ENCODE measurements at places on chromosomes 5 and 9.

DNA sequence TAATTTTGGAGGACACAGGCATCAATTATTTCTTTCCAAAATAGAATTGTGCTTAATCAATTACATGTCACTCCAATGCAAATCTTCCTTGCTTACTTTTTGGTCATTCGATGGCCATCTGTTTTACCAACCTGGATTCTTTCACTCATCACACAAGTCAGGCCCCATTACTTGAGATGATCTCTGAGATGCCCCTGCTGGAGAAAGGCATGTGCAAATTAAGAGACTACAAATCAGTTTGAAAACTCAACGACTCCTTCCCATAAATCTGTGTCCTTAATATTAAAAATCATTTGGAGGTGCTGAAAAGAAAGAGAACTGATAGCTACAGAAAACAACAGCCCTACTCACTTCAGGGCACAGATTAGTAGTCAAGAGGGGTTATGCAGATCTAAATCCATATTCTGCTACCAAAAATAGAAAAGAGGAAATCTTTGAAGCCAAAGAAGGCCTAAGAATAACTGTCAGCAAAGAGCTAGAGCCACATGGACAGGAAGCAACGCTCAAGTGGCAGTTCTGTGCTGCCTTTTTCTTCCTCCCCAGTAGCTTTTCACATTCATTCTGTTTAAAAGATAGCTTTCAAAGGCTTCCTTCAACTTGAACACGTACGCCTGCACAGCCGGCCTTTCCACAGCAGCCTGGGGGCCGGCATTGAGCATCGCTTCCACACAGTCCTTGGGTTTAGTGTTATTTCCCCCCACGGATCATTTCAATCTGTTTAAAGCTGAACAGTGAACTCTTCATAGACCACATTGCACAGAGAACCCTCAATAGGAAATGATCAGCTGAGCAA, 79.3 kb upstream of the MAP3K1 start:
- DNase-seq, result no peak

- no peak for DNase-seq
Measured at GRCh38 chr5:179432547-179432946, 87.3 kb upstream of the ADAMTS2 start.

DNA sequence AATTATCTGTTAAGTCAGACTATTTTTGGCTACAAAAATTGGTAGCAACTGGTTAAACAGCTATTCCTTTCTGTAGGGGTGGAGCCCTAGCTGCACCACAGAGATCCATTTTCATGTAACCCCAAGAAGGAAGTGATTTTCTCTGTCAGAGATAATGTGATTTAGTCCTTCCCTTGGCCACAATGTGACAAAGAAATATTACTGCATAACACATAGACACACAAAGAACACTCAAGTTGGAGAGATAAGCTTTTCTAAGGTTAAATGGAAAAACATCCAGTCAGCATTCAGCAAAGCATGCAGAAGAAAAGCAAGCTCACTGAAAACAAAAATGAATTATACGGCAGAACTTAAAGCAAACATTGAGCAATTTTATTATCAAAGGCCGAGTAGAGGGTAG, 227.8 kb upstream of the CDH9 start:
- no peak for DNase-seq

GRCh38 chr5:133643365-133643764, 31.0 kb upstream of the FSTL4 start:
- no peak for DNase-seq

DNA sequence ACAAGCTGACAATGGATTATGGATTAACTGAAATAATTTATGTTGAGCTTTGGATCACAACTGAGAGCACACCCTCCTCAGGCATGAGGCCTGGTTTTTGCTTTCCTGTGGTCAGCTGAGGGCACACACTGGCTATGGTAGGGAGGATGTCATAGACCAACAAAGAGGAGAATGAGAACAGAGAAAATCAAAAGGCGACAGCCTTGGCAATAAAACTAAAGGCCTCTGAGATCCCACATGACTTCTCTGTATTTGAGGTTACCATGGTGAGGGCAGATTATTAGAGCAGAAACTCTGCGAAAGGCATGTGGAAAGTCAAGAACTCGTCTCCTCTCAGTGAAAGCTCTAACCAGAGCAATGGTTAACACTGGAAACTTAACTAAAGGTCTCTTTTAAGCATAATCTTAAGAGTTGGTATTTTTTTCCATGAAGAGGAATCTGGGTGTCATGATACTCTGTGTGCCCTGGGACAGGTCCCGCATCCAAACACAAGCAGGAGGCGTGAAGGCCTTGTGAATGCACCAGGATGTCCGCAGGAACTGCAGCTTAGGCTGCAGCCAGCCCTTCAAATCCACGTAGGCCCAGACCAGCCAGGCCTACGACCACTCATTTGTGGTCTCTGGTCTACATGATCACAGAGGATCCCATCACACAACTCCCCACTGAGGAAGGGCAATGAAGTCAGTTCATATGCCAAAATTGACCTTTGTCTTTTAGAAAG, 12.4 kb upstream of the MEIKIN start:
- no peak for DNase-seq

DNA sequence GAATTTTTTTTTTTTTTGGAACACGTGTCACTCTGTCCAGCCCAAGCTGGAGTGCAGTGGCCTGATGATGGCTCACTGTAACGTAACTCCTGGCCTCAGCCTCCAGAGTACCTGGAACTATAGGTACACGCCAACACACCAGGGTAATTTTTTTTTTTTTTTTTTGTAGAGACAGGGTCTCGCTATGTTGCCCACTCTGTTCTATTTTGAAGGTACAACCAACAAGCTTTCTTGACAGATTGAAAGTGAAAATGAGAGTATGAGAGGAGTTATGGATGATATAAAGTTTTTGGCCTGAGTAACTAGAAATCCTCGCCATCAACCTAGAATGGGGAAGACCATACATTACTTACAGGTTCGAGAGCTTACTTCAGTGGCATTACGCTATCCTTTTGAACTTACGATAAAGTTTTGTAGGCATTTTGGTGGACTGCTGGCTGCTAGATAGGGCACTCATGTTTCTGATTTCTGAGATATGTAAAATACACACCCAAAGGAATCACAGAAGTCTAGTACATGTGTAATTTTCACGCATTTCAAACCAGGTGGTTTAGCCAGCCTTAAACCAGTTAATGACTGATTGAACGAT, 806 bp upstream of the CDC42SE2 start:
- no peak for DNase-seq

- no peak for DNase-seq
Measured at GRCh38 chr5:143986516-143987212, 174.7 kb downstream of the HMHB1 start.

DNA sequence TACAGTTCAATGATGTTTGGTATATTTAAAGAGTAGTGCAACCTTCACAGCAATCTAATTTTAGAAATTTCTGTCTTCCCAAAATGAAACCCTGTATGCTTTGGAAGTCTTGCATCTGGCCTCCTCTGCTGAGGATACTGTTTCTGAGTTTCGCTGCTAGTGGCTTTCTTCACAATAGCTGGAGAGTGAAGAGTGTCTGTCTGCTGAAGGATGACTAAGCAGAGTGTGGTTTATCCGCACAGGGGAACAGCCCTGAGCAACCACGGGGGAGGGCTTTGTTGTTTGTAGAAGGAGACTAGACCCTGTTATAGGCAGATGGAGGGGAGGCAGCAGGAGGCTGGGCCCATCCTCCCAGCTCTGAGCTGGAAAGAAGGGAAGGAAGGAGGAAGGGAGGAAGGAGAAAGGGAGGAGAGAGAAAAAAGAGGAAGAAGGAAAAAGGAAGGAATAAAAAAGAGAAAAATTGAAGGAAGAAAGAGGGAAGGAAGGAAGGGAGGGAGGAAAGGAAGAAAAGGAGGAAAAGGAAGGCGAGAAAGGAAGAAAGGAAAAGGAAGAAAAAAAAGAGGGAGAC, 10.5 kb upstream of the IRX2 start:
- DNase-seq, result no peak

- DNase-seq, result no peak
Measured at GRCh38 chr5:169646856-169647255, 9.8 kb downstream of the DOCK2 start.

DNA sequence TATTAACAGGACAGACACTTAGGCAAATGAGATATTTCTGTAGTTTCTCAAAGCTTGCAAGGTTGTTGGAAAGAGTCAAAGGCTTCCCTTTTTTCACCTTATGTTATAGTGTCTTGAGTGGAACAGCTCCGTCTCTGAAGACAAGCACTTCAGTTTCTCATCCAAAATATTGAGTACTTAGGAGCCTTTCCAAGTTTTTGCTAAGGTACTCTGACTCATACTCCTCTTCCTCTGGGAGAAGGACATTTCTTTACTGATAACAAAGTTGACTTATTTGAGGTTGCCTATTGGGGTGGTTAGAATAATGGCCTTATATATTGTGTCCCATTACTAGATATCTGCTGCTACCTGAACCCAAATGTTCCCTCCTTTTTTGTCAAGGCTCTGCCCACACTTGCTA, 869.6 kb downstream of the MAT2B start:
- DNase-seq, result no peak
